CD4-positive, alpha-beta T cell treated with Interleukin-15 for 4 hours (primary cell): ENCODE measurements at places on chromosomes 1 and 21.
A peak's percentile ranks its signal among the peaks of the same experiment; 100 is the strongest.

- no peak for DNase-seq
Measured at GRCh38 chr1:229579059-229579673, 20.7 kb upstream of the ABCB10 start.

DNA sequence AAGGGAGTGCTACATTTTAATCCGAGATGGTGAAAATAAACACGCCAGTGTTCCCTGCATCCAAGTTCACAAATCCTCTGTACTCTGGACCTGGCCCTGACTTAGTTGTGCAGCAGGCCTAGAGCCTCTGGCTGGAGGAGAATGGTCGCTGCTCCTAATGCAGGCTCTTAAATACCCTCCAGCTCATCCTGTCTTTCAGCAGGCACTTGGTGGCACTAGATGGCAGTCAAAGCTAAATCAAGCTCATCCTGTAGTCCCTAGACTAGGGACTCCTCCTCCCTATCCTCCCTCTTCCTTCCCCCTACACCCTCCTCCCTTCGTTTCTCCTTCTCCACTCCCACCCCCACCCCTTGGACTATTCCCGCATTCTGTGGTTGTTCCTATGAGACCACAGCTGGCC lies 41.6 kb upstream of the MTR start:
- no peak for DNase-seq

DNA sequence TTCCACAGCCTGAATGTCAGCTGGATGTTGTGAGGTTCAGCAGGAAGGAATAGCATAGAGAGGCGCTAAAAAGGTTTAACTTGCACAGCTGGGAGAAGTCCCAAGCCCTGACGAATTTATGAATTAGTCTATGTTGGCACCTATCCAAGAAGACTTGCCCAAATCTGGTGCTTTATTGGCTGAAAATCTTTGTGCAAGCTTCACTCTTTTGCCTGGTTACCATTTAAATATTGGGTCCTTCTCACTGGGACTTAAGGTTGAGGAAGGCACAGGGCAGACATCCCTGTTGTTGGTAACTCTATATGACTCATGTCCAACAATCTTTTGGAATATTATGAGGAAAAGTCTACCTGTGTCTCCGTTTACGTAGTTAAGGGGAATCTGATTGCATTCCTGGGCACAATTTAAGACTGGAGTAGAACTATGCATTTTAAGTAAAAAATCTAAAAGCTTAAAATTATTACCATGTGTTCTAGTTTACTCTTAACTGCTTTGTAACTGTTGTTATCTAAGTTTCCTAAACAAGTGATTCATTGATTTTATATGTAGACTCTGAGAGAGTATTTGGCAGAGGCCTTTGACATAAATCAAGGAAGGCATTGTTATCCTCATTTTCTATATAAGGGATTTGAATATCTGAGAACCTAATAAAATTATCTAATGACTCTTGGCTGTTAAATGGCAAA lies 181.7 kb upstream of the DPYD start:
- no peak for DNase-seq

DNA sequence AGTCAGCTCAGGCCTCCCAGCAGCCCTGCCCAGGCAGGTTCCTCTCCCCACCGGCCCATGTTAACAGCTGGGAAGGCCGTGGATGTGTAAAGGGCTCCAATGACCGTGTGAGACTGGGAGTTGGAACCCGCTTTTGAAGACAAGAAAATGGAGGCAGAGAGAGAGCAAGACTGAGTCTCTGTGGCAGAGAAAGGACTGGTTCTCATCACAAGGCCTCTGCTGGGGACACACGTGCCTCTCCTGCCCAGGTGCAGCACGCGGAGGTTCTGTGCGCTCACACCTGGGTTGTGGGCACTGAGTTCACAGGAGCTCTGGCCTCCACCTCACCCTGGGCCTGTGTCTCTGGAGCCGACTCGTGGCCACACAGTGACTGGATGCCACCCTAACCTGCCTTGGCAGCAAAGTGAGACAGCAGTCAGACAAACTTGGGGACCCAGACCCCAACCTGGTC lies 27.0 kb downstream of the RUNX3 start:
- DNase-seq, result no peak

DNA sequence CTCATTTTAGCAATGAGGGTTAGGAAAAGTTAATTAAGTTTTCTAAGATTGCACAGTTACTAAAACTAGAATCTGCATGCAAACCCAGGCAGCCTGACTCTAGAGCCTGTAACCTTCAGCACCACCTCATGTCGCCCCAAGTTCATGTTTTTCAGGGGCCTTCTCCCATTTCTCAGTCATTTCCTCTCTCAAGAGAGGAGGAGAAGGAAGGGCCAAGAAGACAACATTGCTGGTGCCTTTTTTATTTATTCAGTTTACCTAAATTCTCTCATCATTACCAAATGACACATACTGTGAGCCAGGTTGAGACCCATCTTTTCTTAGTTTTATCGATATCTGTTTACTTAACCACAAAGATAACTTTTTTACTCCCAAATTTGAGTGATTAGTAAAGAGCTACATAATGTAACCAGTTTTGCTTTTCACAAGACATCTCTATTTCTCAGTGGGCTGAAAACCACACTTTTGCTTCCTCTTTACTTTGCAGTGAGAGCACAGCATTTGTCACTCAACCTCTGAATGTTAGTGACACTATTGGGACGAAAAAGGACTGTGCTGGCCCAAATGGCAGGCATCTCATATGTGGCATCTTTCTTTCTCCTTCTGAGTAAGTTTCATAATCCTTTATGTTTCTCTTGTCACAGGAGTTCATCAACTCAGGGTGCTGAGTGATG lies at the start of gene CD101:
TSS of gene CD101 (plus strand) at position 507 of the 674 bp plus-strand sequence. CDS start at position 565, 58 bp downstream.
- peak; percentile 17 for DNase-seq

GRCh38 chr1:29642519-29642918 lies 406.2 kb downstream of the PTPRU start:
- DNase-seq, result no peak

DNA sequence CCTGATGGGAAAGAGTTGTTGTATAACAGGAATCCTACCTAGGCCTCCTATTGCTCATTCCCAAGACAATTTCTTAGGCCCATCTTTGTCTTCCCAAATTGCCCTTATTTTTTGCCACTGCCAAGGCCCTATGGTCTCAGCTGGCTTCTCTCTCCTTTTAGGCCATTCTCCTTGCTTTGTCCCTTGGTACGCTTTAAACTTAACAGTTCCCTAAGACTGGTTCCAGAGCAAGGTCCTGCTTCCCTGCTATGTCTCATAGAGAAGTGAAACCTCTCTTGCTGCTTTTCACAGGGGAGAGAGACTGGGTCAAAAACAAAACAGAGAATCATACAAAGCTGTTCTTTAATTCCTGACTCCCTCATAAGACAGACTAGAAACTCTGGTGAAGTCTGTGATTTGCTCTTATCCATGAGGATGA lies 77.1 kb downstream of the XCL2 start:
- no peak for DNase-seq

- DNase-seq, result no peak
Measured at GRCh38 chr1:66336641-66336990, 197.3 kb upstream of the SGIP1 start.

GRCh38 chr1:223724376-223724775 lies 12.0 kb downstream of the CAPN2 start:
- DNase-seq, result no peak
